Activated CD8-positive, alpha-beta T cell treated with anti-CD3 and anti-CD28 coated beads, Interleukin-2, amount 10 ng/mL, durations not matched to agents 7 days and 5 days (primary cell): ENCODE measurements at places on chromosomes 6 and 20. TPM values are rescaled to one million over a fixed set of nuclear protein-coding genes. Genes with fewer than 3 reads are reported as not detected.

DNA sequence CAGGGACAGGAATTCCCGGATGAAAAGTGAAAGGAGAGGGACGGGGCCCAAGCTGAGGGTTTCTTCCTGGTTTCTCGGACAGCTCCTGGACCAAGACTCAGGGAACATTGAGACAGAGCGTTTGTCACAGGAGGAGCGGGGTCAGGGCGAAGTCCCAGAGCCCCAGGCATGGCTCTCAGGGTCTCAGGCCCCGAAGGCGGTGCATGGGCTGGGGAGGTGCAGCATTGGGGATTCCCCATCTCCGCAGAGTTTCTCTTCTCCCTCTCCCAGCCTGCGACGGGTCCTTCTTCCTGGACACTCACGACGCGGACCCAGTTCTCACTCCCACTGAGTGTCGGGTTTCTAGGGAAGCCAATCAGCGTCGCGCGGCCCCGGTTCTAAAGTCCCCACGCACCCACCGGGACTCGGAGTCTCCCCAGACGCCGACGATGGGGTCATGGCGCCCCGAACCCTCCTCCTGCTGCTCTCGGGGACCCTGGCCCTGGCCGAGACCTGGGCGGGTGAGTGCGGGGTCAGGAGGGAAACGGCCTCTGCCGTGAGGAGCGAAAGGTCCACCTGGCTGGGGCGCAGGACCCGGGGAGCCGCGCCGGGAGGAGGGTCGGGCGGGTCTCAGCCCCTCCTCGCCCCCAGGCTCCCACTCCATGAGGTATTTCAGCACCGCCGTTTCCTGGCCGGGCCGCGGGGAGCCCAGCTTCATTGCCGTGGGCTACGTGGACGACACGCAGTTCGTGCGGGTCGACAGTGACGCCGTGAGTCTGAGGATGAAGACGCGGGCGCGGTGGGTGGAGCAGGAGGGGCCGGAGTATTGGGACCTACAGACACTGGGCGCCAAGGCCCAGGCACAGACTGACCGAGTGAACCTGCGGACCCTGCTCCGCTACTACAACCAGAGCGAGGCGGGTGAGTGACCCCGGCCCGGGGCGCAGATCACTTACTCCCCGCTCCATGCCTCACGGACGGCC is 54.6 kb upstream of the POLR1H start:
- DNase-seq, result peak; percentile 24

GRCh38 chr6:125354649-125355048 is 52.9 kb upstream of the HDDC2 start:
- DNase-seq, result no peak

DNA sequence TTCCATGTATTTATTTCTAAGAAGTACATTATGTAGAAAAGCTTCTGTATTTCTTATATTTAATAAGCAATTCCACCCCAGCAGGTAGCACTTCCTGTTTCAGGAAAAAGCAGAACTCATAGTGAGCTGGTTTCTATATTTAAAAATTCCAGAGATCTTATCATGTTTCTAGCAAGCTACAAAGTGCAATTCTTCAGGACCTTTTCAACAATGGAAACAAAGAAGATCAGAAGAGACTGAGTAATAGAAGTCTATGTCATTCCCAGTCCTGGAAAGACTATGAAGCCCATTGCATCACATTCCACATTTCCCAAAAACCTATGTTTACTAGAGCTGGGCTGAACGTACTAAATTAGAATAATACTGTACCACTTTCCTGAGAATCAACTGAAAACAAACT is 302.6 kb upstream of the NRSN1 start:
- DNase-seq, result no peak

GRCh38 chr6:39061182-39061581 is 12.6 kb downstream of the GLP1R start:
- no peak for DNase-seq

Gene CRYBG1
- 36.8 TPM for total RNA-seq

GRCh38 chr6:34909320-34909883 is 20.3 kb downstream of the ANKS1A start:
- DNase-seq, result no peak

DNA sequence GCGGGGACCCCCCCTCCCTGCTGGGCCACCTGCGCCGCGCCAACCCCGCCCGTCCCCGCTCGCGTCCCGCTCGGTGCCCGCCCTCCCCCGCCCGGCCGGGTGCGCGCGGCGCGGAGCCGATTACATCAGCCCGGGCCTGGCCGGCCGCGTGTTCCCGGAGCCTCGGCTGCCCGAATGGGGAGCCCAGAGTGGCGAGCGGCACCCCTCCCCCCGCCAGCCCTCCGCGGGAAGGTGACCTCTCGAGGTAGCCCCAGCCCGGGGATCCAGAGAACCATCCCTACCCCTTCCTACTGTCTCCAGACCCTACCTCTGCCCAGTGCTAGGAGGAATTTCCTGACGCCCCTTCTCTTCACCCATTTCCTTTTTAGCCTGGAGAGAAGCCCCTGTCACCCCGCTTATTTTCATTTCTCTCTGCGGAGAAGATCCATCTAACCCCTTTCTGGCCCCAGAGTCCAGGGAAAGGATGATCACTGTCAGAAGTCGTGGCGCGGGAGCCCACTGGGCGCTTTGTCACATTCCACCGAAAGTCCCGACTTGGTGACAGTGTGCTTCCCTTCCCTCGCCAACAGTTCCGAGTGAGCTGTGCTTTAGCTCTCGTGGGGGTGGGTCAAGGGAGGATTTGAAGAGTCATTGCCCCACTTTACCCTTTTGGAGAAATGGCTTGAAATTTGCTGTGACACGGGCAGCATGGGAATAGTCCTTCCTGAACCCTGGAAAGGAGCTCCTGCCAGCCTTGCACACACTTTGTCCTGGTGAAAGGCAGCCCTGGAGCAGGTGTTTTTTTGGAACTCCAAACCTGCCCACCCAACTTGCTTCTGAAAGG is 2.1 kb downstream of the VEGFA start:
- peak; percentile 74 for DNase-seq

DNA sequence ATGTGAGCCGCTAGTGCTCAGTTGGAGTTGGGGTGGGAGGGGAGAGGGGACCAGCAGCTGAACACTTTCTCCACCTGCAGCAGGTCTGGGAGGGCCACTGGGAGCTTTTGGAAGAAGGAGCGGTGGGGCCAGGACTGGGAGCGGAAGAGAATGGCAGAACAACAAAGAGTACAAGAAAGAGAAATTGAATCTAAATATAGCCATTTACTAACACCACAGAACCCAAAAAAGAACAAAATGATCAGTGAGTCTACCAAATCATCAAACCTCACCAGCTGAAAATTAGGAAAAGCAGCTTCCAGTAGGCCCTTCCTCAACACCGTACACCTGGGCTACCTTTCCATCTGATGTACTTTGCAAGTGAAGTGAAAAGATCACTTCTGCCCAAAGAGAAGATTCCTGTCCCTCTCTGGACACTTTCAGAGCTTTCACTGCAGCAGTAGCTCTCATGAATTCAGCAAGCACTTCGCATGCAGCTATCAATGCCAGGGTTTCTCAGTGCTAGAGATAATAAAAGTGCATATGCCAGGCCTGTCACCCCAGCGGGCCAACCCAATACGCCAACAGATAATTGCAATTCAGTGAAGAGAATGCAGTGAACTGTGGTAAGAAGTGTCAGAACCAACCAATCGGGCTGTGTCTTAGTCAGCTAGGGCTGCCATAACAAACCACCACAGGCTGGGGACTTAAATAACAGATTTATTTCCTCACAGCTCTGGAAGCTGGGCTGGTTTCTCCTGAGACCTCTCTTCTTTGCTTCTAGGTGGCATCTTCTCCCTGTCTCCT is 597 bp downstream of the LY86 start:
- DNase-seq, result peak; percentile 39

- no peak for DNase-seq
Observed at GRCh38 chr6:133187657-133188453, 53.3 kb upstream of the EYA4 start.

GRCh38 chr6:54404791-54405190 is 96.5 kb downstream of the TINAG start:
- no peak for DNase-seq

DNA sequence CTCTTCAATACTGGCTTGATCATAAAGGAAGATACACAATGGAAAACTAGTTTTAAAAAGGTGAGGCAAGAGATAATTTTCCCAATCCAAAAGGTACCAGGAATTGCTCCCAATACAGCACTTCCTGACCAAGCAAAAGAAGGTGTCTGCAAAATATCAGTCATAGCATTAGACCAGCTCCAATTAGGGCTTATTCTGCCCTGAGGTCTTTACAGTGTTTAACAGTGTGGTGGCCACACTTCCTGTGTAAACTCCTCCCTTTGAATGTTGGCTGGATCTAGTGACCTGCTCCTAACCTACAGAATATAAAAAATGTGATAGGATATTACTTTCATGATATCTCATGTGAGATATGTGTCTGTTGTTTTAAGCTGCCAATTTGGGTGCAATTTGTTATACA is 57.1 kb upstream of the BTN3A2 start:
- DNase-seq, result no peak

Gene RUNX2
- 3.0 TPM for total RNA-seq

Gene KIAA1755
- total RNA-seq, result not detected
